Mucosa of descending colon (tissue), 3 donors: ENCODE measurements at places on chromosomes 12 and 14. TPM values are rescaled to one million over a fixed set of nuclear protein-coding genes. Genes with fewer than 3 reads are reported as not detected.
A peak's percentile ranks its signal among the peaks of the same experiment; 100 is the strongest.

DNA sequence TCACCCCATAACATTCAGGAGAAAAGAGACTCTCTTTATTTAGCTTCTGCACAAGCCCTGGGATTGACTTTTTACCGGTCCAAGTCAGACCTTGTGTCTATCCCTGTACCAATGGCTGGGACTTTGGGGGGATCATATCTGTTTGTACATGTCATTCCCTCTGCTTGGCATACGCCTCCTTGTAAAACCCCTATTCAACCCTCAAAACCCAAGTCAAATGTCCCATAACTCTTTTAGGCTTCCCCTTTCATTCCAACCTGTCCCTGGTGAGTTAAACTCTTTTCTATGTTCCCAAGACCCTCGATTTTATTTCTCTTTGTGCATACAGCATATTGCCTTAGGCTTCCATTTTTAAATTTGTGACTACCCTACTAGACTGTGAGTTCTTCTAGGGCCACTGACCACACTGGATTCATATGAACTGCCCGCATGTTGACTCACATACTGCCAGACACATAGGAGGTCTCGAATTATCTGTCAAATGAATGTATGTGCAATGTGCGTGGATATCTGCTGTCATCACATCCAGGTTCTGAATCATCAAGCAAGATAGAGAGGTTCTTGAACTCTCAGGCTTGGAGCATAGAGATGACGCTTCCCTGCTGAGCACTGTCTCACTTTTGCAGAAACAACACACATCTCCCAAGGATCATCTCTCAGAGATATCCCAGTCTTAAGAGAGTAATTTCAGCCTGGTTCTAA is 548.6 kb upstream of the TBX3 start:
- no peak for DNase-seq

VRTN gene
- total RNA-seq: 0.09 TPM

GRCh38 chr14:77355811-77356210 is 21.1 kb downstream of the TMED8 start:
- DNase-seq: no peak

DNA sequence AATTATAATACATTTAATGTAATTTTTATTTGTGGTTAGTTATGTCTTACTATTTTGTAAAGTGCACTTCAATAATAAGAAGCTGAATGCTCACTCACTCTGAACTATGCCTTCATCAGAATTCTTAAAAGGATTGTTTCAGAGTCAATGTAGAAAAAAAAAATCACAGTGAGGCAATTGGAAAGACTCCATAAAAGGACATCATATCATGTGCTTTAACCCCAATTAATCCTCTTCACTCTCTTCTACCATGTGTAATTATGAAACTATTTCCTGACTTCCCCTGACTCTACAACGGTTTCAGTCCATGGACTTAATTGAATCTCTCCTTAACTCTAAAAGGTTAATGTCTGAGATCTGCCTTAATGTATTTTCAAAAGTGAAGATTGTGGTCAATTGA is 250.4 kb upstream of the ALG10 start:
- DNase-seq: no peak

GRCh38 chr12:129096968-129097367 is 243.7 kb downstream of the GLT1D1 start:
- no peak for DNase-seq

- no peak for DNase-seq
Observed at GRCh38 chr14:101359221-101360053, 201.9 kb upstream of the DIO3 start.

SLC15A4 gene
- total RNA-seq: 15.4 TPM

GRCh38 chr12:128823216-128823915 is 392 bp downstream of the SLC15A4 start:
- DNase-seq: peak; percentile 44

ZFYVE26 gene
- 23.4 TPM for total RNA-seq

LRRC10 gene
- total RNA-seq: not detected

PIWIL1 gene
- not detected for total RNA-seq

- no peak for DNase-seq
Observed at GRCh38 chr12:15754233-15754632, 35.0 kb downstream of the EPS8 start.

NOVA1 gene
- total RNA-seq: 3.0 TPM

GSC gene
- total RNA-seq: not detected
